ENCODE measurements at places on chromosomes 4 and X. TPM values are rescaled to one million over a fixed set of nuclear protein-coding genes. Genes with fewer than 3 reads are reported as not detected.

PNMA3 gene
- total RNA-seq: 1.8 TPM

- no peak for DNase-seq
Observed at GRCh38 chrX:84044051-84044450, 143.9 kb downstream of the RPS6KA6 start.

LRAT gene
- not detected for total RNA-seq

CYSLTR1 gene
- 1.2 TPM for total RNA-seq

GRCh38 chr4:1705732-1706131 lies 6.4 kb downstream of the SLBP start:
- no peak for DNase-seq

GRCh38 chr4:177802661-177803060 lies 360.4 kb upstream of the AGA start:
- DNase-seq: no peak

GRCh38 chrX:100368167-100368566 lies 41.9 kb downstream of the PCDH19 start:
- no peak for DNase-seq

PNCK gene
- total RNA-seq: 6.1 TPM

DNA sequence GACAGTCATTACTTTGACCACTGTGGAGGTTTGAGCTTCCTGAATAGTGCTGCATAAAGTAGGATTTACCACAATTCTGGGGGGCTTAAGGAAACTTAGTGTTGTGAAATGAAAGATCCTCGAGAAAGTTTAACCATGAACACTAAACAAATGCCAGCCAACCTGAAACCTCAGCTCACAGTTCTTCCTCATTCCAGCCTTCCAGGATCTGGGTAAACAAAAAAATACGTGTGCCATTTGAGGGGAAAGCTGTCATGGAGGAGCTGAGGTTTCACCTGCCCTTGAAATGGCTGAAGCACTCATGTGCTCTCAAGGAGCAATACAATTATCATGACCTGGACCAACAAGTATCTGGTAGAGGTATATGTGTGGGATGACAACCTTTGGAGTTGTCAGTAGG lies 142.7 kb downstream of the NPNT start:
- DNase-seq: no peak

HAND2 gene
- total RNA-seq: 117 TPM

AADAT gene
- total RNA-seq: 2.2 TPM

CFAP47 gene
- not detected for total RNA-seq

BANK1 gene
- 0.08 TPM for total RNA-seq

SH2D1A gene
- 0.30 TPM for total RNA-seq

DNA sequence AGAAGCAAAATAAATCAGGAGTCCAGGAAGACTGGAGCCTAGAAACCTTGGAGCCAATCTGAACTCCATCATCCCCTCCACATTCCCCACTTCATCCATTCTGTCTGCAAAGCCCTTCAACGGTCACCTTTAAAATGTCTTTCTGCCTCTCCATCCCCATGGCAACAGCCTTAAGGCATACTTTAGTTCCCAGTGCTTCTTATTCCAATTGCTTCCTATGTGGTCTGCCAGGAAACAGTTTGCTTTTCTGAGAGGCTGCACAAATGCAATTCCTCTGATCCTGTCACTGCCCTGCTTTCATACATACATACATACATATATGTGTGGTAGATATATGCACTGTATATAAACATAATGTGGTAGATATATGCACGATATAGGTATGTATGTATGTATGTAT lies 786 bp upstream of the MAGEH1 start:
- no peak for DNase-seq

GRCh38 chrX:50988649-50989048 lies 78.1 kb downstream of the BMP15 start:
- DNase-seq: no peak

DNA sequence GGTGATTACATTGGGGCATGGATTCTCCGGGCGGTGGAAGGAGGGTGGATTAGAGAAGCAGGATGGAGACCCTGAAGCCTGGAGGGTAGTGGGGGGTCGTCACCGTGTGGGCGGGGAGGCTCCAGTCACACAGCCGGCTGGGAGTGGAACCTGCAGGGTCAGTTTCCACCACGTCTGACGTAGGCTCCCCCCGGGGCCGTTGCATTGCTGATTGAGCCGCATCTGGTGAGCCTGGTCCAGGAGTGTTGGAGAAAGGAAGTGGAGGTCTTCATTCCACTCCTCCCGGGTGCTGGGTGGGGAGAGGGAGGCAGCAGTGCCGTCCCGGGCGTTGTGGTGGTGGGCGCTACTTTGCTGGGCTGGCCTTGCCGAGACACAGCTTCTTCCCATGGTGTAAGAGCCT lies 28.1 kb downstream of the TBC1D14 start:
- no peak for DNase-seq

SMPX gene
- 726 TPM for total RNA-seq

DNA sequence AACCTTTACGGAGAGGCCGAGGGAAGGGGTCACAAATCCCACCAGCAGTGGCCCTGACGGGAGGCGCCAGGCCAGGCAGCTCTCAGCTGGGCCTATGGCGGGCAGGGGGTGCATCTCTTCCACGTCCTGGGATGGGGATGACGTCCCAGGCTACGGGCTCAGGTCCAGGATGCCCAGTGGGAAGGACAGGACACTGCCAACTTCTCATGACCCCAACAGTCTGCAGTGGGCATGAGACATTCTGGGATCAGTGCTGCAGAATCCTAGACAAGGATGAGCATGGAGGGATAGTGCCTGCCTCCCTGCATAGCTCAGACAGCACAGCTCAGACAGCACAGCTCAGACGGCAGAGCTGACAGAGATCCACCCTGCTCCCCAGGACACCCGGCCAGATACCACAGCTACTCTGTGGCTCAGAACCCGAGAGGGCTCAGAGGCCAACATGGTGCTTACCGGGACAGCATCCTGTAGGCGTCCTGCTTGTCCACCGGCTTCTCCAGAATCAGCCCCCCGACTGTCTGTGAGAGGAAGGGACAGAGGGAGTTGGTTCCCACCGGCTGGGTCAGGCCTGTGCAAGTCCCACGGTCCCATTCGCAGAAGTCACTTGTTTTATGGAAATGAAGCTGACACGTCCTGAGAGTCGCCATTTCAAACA lies 17.3 kb downstream of the ASMTL start:
- peak; percentile 2 for DNase-seq

GRCh38 chr4:132557660-132558059 lies 591.4 kb upstream of the PCDH10 start:
- DNase-seq: no peak

- DNase-seq: no peak
Observed at GRCh38 chr4:121150486-121150885, 13.6 kb downstream of the TNIP3 start.
